ENCODE measurements at places on chromosomes 4 and X. TPM values are rescaled to one million over a fixed set of nuclear protein-coding genes. Genes with fewer than 3 reads are reported as not detected.

The GATA1 gene
- total RNA-seq: not detected

The SSX4 gene
- total RNA-seq: not detected

The VMA21 gene
- 42.2 TPM for total RNA-seq

The FAM9B gene
- total RNA-seq: not detected

The CPE gene
- total RNA-seq: 3.4 TPM

The ARX gene
- total RNA-seq: not detected

The AMTN gene
- total RNA-seq: 0.15 TPM

The GK gene
- 6.1 TPM for total RNA-seq

The KLKB1 gene
- not detected for total RNA-seq

The ANK2 gene
- total RNA-seq: 3.5 TPM

The FAM47E gene
- not detected for total RNA-seq

The TRIML2 gene
- 0.95 TPM for total RNA-seq

The BTK gene
- not detected for total RNA-seq

The SCRG1 gene
- total RNA-seq: not detected

The HELT gene
- total RNA-seq: not detected

Data from hair follicular keratinocyte (primary cell).